ENCODE measurements at places on chromosomes 7 and 10.

DNA sequence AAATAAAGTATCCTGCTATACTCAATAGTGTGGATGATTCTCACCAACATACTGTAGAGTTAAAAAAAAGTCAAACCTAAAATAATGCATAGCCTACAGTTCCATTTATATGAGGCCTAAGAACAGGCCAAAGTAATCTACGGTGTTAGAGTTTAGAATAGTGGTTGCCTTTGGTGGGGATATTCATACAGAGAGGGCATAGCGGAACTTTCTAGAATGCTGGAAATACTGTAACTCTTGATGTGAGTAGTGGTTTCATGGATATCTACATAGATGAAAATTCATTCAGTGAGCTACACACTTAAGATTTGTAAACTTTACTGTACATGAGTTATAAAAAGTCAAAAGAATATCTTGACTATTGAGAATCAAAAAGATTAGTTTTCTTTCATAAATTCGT lies 349.9 kb upstream of the NFE2L3 start:
- no peak for DNase-seq

DNA sequence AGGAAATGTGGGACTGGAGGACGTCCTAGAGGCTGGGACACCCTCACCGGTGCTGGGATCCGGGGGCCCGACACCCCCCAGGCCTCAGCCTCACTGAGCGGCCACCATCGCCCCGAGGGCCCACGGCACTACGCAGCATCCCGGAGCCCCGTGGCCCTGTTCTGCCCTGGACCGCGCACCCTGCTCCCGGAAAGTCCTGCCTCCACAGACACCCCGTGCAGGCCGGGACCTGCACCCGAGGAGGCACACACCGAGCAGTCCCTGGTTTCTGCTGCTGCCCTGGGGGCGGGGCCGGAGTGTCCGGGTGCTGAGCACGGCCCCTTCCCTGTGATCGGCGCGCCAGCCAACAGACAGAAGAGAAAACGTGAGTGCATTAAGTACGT lies 18.1 kb upstream of the KNDC1 start:
- DNase-seq = no peak

DNA sequence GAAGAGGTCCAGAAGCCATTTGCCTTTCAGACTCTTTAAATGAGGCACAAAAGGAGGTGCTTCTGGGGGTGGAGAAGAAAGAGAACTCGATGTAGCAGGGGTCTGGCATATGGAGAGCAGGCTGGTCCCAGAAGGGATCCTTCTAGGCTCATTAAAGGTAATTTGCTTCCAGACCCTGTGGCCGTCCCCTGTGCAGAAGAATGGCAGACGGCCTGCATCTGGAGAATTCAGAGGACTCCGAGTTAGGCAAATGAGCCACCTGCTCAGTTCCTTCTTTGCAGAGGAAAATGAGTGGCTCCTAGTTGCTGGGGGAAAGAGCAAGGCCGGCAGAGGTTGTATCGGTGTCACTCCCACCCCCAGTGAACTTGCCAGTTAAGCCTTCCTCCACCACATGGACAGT lies 73.8 kb upstream of the FAM180A start:
- no peak for DNase-seq

DNA sequence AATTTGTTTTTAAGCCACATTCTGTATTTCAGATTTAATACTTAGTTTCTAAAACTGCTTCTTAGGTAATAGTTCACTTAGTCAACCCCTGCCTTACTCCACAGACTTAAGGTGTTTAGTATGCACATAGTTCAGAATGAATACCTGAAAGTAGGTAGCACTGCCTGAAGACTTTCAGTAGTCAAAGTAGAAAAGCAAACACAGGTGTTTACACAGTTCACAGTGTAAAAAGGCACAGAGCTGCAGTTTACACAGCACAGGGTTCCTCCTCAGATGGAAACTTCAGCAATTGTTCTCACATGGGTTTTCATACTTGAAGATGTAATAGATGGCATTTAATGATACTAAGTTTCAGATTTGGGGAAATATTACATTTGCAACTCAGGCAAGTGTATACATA lies 3.1 kb upstream of the PKD1L1 start:
- no peak for DNase-seq

GRCh38 chr7:142010952-142011548 lies 15.4 kb downstream of the MGAM start:
- DNase-seq = no peak

DNA sequence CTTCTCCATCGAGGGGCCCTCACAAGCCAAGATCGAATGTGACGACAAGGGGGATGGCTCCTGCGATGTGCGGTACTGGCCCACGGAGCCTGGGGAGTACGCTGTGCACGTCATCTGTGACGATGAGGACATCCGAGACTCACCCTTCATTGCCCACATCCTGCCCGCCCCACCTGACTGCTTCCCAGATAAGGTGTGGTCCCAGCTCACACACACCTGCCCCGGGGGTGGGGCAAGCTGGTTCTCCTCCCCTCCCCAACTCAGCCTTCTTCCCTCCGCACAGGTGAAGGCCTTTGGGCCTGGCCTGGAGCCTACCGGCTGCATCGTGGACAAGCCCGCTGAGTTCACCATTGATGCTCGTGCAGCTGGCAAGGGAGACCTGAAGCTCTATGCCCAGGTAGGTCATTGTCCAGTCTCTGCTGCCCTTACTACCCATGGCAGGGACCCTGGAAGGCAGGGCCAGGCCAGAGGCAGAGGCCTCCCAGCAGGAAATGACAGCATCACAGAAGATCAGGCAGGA lies 11.0 kb downstream of the FLNC start:
- DNase-seq = no peak

GRCh38 chr10:43160921-43161255 lies 22.6 kb downstream of the CSGALNACT2 start:
- no peak for DNase-seq

DNA sequence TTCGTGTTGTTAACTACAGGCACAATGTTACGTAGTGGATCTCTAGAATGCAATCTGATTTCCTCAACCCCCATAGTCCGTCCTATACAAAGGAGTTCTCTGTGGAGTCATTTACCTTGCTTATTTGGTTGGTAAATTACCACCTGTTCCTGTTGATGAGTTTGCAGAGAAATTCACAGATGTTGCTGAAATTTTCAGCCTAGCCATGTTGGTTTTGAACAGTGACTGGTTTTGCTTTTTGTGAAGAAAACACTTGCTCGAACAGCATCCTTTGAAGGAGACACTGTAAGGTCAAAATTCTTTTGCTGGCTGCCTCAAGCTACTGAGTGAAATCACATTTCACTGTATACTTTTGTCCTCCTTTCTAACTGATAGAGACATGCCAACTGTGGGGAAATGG lies 15.4 kb upstream of the PRKCQ start:
- DNase-seq = no peak

DNA sequence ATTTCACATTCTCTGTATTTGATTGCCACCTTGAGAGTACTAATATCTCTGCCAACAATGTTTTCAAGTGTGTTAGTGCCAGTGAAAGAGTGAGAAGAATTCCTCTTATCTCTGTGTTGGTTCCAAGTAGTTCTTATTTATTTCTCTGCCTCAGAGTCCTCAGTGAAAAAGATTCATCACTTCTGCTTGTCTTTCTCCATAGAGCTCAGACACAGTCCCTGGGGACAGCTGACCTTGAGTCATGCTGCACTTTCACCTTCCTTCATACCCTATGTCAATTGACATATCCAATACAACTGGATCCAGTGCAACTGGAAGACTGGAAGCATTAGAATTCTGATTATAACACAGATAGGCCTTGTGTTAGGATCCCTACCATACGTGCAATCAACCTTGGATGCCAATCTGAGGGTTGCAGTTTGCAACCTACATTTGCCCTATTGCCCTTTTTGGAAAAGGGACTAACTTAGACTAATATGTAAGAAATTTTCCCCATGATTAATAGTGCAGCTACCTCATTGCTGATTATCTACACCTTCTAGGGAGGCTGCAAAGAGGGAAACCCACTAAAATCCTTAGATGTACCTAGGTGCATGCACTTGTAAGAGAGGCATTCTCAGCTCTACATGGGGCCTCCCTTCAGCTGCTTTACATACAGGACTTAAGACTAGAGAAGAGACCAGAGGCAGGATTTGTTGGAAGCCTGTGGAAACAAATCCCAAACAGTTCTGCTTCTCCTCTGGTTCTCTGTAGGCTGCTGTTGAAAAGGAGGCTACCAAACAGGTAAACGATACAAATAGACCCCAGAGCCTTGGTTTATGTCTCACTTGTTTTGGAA lies 8.4 kb downstream of the IFIT2 start:
- DNase-seq = no peak

DNA sequence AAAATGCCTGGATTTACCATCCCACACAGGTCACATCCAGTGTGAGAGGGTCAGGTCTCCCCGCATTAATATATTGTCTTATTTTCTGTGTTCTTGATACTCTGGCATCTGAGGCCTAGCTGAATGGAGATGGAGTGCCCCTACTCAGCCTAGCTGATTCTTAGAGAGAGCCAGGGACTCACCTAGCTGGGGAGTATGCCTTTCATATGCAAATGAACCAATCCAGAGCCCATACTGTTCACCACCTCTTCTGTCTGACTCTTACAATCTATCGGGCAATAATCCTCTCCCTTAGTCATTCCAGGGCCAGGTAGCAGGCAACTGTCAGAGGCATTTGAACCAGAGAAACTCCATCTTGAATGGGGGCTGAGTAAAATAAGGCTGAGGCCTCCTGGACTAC lies 46.3 kb downstream of the LBX1 start:
- no peak for DNase-seq

- no peak for DNase-seq
Observed at GRCh38 chr10:109912335-109913281, 10.7 kb downstream of the XPNPEP1 start.

- DNase-seq = no peak
Observed at GRCh38 chr10:5663692-5664427, 2.5 kb downstream of the ASB13 start.

- DNase-seq = peak; percentile 87
Observed at GRCh38 chr7:18666107-18666728, 170.7 kb downstream of the HDAC9 start.

DNA sequence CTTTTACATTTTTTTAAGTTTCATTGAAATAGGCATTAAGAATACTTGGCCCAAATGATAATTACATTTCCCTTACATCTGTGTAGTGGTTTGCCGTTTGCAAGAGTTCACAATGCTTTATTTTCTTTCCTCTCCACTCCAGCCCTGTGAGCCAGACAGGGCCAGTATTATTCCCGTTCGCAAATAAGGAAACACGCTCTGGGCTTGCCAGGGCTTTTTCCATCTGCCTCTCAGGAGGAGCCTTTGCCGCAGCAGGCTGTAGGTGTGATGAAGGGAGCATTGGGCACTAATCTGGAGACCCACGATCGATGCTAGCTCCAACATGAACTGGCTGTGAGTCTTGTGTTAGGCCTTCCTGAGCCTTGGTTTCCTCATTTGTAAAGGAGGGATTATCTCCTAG lies 154.4 kb downstream of the GALNT17 start:
- DNase-seq = peak; percentile 66

GRCh38 chr7:29809533-29810155 lies 3.3 kb downstream of the WIPF3 start:
- DNase-seq = no peak

GRCh38 chr10:30151581-30152389 lies 92.4 kb upstream of the JCAD start:
- DNase-seq = peak; percentile 78

DNA sequence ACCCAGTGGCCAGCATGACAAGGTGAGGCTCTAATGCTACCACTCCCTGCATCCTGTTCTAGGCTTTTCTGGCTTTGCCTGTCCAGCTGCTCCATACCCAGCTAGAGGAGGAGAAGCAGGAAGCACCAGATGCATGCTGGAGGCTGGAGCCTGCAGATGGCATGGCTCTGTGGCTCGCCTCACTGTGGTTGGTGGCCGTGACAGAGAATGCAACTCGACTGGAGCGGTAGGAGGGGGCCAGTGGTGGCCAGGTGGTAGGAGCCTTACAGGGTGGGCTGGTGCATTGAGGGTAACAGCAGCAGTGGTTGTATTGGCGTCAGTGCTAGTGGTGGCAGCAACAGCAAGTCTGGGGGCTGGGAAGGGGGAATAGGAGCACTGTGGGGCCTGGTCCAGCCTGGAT lies 128.6 kb downstream of the ZNF248 start:
- no peak for DNase-seq

DNA sequence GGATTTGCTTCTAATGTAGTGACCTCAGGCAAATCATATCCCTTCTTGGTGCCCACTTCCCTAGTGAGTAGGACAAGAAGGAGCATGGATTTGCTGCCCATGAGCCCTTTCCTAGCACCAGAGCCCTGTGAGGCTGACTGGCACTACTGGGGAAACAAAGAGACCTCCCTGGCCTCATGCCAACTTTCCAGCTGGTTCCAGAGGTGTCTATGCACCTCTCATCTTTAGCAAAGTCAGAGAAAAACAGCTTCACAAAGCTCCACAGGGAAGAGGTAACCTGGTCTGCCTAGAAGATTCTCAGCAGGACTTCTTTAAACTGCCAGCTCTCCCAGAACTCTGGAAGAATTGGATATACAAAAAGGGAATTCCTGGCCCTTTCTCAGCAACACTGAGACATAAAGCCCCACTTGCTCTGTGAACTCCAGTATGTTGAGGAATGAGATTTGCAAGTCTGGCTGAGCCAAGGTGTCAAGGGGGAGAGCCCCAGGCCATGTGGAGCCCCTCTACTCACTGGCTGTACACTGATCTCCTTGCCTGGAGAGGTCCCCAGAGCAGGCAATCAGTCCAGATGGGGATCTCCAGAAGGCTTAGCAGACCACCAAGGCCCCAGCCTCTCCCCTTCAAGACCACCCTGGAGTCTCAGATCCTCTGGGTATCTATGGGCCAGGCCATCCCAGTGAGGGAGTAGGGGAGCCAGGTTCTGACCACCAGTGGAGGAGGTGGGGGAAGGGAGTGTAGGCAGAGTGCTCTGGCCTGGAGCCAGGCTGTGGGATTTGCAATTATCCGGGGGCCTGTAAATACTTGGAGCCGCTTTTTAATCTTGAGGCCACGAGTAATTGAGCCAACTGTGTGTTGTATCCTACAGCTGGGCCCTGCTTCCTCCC lies 24.4 kb upstream of the RBM20 start:
- DNase-seq = no peak

- DNase-seq = no peak
Observed at GRCh38 chr10:103687172-103687571, 168.2 kb downstream of the SH3PXD2A start.

DNA sequence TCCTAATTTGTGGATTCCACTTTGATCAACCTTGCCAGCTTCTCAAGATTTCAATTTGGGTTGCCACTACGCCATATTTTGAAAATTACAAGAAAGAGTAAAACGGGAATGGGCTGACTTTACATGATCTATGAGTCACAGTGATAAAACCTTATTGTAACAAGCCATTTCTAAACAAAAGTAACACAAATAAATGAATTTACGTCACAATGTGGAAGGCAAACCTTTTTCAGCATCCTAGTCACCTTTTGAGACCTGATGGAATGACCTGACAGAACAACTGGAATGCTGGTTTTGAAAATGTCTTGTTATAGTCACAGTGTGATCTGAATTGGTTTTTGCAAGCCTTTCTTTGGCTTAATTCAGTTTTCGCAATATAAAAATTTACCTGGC lies 85.9 kb downstream of the CDK6 start:
- no peak for DNase-seq

GRCh38 chr7:11104578-11104977 lies 130.9 kb downstream of the PHF14 start:
- no peak for DNase-seq
